AG09309 (cell line): ENCODE measurements at places on chromosomes 3 and 15.

- DNase-seq = no peak
These were observed 367.2 kb upstream of the AGTR1 start for GRCh38 chr3:148330542-148330941.

- no peak for DNase-seq
These were observed 76.8 kb downstream of the TIGIT start for GRCh38 chr3:114370537-114371174.

DNA sequence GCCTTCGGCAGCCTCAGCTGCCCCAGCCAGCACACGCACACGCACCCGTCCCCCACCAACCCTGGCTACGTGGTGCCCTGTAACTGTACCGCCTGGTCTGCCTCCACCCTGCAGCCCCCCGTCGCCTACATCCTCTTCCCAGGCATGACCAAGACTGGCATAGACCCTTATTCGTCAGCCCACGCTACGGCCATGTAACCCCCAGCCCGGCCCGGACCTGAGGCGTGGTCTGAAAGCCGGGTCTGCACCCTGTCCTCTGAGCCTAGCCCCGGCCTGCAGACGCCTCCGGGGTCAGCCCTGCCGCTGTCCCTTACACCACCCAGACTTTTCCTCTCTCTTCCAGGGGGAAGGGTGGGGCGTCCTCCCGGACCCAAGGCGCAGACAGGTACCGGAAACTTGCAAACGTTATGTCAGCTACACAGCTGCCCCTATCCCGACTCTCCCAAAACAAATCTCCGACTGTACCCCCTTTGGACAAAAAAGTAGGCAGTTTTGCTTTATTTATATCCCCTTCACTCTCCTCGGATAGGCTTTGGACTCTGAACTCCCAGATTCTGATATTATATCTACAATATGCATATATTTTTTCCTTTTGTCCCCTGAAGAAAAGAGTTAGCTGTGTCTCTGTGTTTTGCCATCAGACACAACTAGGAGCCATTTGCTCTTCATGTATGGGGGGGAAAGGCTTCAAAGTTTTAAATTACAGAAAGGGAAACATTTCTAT is 1.4 kb downstream of the SOX14 start:
- no peak for DNase-seq

GRCh38 chr3:183802989-183803388 is 22.4 kb downstream of the MAP6D1 start:
- no peak for DNase-seq

DNA sequence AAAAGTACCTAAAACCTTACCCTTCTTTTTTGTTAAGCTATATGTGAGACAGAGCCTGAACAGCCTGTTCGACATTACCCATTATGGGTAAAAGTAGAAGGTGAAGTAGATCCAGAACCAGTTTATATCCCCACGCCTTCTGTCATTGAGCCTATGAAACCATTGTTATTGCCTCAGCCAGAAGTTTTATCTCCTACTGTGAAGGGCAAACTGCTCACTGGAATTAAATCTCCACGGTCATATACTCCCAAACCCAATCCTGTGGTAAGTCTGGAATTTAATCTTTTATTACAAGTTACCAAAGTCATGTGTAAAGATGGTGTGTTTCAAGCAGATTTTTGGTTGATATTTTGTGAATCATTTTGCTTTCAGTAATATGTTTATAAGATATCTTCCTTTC is 47.1 kb upstream of the MAPKBP1 start:
- peak; percentile 44 for DNase-seq

- DNase-seq = no peak
These were observed 50.3 kb downstream of the SHQ1 start for GRCh38 chr3:72797773-72798543.

- DNase-seq = no peak
These were observed 115.7 kb upstream of the TSPAN3 start for GRCh38 chr15:77186594-77187011.
